ENCODE measurements at places on chromosomes 3 and 15. TPM values are rescaled to one million over a fixed set of nuclear protein-coding genes. Genes with fewer than 3 reads are reported as not detected.

- no peak for DNase-seq
These were observed 21.2 kb downstream of the ALS2CL start for GRCh38 chr3:46672349-46672695.

DNA sequence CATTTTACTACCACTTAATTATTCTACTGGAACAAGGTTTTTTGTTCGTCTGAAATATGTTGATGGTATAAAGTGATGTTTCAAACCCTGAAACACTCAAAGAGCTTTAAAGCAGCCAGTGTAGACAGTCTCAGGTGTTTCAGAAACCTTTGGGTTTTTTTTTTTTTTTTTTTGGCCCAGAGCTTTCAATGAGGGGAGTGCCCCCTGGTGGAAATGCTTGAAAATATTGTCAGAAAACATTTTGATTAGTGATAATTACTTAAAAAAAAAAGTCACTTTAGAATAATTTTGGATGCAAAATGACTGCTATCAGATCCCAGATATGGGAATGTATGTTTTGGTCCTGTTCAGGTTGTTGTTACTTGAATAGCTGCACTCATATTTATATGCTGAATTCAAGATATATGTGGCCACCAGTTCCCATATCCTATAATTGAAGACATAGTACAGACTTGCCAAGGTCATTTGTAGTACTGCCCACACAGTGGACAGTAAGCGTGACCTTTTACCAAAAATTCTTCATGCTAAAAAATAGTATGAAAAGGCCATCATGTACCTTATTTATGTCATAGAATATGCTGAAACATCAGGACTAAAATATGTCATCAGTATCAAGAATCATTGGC, 35.9 kb downstream of the SATB1 start:
- no peak for DNase-seq

DNA sequence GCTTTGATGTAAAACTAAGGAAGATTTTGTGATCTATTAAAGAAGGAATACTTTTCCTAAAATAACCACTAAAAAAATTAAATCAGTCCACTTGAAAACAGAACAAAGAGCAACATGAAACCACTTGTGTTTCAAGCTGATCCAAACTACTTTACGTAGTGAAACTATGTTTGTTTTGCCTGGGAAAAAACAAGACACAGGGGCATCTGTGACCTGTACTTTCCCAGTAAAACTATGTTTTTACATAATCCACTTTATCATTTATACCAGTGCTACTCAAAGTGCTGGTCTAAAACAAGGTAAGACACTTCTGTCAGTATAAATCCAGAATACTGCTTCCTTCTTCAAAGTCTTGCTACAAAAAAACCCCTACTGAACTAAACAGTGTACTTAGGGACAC, 56.7 kb downstream of the SPG11 start:
- DNase-seq = no peak

The XCR1 gene
- total RNA-seq = not detected
